Esophagus muscularis mucosa (tissue), 4 donors: ENCODE measurements at places on chromosomes 4 and X. TPM values are rescaled to one million over a fixed set of nuclear protein-coding genes. Genes with fewer than 3 reads are reported as not detected.

DNA sequence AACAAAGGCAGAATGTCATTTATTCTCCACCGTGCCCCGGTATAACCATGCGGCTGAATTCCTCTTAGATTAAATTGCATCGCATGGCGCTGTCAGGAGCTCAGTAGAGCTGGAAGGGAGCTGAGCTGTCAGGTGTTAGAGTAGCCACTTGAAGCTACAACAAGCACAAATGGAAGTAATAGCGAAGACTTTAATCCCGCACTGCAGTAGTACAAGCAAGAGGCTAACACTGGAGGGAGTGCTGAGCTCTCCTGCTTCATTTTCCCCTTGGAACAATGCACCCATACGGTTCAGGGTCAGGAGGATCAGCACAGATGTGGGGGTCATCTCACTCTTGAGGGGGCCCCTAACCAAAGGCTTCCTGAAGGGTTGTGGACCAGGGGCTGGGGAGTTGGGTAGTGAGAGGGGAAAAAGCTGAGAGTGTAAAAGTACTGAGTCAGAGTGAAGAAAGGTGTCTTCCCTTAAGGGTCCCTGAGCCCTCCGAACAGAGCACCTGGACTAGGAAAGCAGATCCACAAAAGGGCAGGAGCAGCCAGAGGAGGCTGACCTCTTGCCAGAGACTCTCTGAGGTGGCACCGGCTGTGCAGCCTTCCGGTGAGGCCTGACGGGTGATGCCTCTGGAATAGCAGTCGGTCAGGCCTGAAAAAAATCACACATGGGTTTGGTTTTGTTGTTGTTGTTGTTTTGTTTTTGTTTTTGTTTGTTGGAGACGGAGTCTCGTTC lies 36.0 kb upstream of the CBR4 start:
- DNase-seq: no peak

- no peak for DNase-seq
These were observed at the start of gene EDA2R for GRCh38 chrX:66638591-66639500. Gene EDA2R, minus strand, starts transcription at chrX:66639078. Its CDS starts 23,058 bp downstream, at chrX:66616020.

DNA sequence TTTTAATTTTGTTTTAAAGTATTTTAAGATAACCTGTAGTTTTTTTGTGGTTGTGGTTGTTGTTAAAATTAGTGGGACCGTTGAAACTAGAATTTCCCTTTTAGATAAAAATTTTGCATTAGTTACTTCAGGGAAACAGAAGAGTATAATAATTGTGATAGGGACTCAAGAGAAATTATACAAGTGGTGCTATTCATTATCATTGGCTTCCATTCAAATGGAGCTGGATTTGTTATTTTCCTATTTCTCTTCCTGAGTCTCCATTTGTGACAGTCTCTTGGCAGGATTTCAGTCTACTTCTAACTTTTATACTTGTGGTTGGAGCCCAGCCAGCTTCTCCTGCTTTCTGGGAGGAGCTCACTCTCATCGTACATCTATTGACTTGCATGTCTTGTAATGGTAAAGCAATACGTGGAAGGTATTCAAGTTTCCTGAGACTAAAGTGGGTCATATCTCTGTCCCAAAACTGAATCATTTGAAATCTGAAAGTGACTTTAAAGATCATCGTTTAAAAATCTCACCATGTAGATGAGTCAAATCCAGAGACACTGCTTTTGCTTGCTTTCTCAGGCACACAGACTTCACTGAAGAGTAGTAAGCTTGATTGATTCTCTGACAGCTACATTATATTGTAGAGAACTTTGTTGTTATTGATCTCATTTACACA lies 155.8 kb downstream of the RPA4 start:
- no peak for DNase-seq

- DNase-seq: no peak
These were observed 226.8 kb upstream of the LNX1 start for GRCh38 chr4:53818104-53818503.

- no peak for DNase-seq
These were observed 99.6 kb downstream of the CFAP47 start for GRCh38 chrX:36019125-36019524.

DNA sequence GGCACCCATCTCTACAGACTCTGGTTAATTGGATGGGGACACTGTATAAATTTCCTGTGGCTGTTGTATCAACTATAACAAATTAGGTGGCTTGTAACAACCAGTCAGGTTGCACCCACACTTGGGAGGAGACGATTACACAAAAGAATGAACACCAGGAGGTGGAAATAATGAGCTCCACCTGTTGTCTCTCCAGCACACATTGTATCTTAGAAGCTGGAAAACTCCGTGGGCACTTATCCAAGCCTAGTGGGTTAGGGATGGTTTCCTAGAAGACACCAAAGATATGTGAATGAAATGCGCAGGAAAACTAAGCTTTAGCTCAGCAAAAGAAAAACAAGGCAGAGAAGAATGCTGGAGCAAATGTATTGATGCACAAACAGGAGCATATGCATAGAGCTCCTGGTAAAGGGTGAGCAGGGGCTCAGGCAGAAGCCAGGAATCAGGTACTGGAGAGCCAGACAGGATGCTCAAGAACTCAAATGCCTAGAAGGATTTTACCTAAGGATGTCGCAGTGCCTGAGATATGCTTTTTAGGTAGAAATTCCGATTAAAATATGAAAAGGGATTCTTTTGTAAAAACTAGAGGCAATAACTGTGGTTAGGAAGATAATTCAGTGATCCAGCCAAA lies 111.7 kb downstream of the GALNTL6 start:
- no peak for DNase-seq

- DNase-seq: peak; percentile 60
These were observed 2.6 kb upstream of the KLF3 start for GRCh38 chr4:38661371-38661770.

DNA sequence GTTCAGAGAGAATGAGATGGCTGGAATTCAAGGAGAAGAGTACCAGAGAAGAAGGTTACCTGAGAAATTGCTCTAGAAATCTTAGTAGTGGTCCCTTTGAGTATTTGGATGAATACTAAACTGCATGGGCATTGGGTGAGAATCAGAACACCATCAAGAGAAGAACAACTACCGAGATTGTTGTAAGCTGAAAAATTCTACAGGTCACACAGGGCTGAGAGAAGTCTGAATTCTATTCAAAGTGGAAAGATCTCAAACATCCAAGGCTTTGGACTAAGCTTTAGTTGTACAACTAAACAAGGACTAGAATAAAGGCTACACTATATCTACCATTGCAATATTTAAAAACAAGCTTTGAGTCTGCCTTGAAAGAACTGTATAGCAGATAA lies 40.8 kb downstream of the LRBA start:
- no peak for DNase-seq

Gene SNCA
- 16.1 TPM for total RNA-seq

GRCh38 chr4:145680902-145681301 lies 956 bp downstream of the C4orf51 start:
- DNase-seq: no peak

DNA sequence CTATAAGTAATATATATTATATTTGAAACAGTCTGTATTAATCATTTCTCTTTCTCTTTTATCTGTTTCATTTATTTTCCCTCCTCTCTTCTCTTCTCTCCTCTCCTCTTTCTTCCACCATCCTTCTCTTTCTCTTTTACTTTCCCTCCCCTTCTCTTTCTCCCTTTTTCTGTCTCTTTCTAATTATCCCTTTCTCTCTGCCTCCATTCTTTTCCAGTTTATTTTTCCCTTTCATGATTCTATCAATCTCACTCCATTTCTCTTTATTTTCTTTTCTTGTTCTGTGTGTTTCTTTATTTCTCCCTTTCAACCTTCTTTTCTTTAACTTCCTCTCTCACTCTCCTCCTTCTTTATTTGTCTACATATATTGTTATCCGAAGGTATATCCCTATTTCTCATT lies 399.8 kb upstream of the POU3F4 start:
- DNase-seq: no peak

Gene MAGED4B
- total RNA-seq: 1.7 TPM

DNA sequence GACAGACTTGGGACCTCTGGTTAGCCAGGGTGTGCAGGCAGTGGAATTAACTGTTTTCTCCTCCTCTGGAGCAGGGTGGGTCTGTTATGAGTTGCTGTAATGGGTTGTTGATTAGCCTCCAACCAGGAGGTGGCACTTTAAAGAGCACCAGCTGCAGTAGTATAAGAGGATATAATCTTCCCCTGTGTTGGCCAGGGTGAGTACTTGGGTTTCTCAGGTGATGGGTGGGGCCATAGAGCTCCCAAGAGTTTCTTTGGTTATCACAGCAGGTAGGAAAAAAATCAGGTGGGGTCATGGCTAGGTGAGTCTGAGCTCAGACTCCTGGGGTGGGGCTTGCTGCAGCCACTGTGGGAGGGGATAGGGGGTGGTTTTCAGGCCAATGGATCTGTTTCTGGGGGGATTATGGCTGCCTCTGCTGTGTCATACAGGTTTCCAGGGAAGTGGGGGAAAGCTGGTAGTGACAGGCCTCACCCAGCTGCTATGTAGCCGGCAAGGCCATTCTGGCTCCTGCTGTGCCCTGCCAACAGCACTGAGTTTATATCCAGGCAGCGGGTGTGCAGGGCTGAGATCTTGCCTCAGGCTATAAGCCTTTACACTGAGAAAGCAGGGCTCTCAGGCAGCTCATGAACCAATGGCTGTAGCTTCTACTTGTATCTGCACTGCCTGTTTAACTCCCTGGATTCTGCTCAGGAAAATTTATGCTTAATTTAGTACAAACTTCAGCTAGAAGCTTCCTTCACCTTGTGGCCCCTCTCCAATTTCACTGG lies 70.1 kb downstream of the CCNG2 start:
- DNase-seq: no peak

DNA sequence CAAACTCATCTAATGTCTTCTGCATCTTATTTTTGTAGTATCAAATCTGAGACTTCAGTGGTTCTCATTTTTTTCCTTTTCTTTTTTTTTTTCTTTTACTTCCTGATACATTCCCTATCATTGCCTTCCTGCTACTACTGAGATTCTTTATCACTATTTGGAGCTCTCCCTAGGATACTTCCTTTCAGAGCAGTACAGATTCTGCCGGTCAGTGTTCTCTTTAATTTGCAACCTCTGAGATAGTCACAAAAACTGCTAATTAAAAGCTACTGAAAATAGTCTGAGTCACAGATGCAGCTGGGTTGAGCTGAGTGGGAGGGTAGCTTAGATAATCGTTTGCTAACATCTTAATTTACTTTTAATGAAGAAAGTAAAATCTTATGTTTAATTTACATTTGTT lies 1279.7 kb downstream of the ARAP2 start:
- DNase-seq: no peak

Gene CENPVL2
- not detected for total RNA-seq

GRCh38 chr4:84389406-84389805 lies 109.7 kb downstream of the NKX6-1 start:
- no peak for DNase-seq

DNA sequence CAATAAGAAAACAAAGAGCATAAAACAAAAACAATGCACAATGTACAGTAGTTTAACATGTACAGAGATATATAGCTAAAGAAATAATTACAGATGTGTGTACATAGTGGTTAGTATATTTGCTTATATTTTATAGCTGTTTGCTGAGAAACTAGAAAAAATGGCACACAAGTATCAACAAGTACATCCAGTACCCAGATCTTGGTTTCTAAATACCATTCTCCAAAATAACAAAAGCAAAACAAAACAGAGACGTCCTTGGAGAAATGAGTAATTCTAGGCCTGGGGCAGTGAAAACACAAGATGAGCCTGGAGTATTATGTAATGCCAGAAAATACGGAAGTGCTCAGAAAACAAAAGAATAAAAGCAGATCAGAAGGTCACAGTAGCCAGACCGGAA lies 189.6 kb downstream of the TMEM47 start:
- DNase-seq: no peak

Gene GPM6B
- total RNA-seq: 52.7 TPM

- DNase-seq: no peak
These were observed 12.2 kb downstream of the FAM149A start for GRCh38 chr4:186116697-186117096.

Gene CHRDL1
- total RNA-seq: 202 TPM

- DNase-seq: no peak
These were observed 166.6 kb upstream of the TBL1X start for GRCh38 chrX:9298221-9298620.
